ENCODE measurements at places on chromosomes 1 and 21.

DNA sequence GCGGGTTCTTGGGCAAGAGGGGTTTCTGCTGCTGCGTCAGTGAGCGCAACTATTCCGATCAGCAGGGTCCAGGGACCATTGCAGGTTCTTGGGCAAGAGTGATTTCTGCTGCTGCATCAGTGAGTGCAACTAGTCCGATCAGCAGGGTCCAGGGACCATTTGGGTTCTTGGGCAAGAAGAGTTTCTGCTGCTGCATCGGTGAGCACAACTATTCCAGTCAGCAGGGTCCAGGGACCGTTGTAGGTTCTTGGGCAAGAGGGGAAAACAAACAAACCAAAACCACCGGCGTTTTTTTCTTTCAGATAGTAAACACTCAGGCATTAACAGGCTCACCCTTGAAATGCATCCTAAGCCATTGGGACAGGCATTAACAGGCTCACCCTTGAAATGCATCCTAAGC is 32.6 kb downstream of the SPATA6 start:
- DNase-seq = no peak

GRCh38 chr1:160522622-160523345 is at the start of gene SLAMF6:
SLAMF6 (minus strand) TSS chr1:160523255; CDS start chr1:160523192, 63 bp downstream.
- DNase-seq = no peak

DNA sequence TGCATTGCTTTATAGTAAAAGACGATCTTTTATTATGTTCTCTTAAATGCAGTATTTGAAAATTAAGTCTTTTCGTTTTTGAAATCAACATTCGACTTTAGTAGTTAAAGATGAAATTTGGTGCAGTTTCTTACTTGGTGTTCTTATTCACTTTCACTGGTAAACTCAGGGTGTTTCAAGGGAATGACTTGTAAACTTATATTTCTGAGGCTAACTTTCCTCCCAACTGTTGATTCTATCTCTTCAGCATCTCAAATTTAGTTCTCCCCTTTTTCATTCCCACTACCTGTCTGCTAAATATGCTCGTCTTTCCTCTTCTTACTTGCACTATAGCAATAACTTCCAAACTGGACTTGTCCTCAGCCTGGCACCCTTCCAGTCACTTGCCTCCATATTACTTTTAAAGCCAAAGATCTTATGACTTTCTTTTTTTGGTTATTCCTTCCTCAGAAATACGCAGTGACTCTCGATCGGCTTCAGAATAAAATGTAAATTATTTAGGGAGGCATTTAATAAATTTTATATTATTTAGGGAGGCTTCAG is 988 bp downstream of the SLC35A3 start:
- no peak for DNase-seq

DNA sequence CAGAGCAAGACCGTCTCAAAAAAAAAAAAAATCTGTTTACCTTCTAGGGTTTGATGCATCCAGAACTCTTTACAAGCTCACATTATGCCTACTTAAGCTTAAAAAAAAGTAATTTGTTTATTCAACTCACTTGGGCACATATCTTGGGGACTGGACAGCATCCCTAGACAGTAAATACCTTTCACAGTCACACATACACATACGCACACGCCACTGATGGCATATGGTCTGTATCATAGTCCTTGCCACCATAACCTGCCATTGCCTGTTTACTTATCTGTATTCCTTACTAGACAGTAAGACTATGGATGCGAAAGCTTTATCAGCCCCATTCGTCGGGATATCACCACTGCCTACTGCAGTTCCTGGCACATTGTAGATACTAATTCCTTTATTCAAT is 446.3 kb upstream of the RGS18 start:
- no peak for DNase-seq

- no peak for DNase-seq
Observed at GRCh38 chr1:160032165-160032820, 503 bp upstream of the PIGM start.

DNA sequence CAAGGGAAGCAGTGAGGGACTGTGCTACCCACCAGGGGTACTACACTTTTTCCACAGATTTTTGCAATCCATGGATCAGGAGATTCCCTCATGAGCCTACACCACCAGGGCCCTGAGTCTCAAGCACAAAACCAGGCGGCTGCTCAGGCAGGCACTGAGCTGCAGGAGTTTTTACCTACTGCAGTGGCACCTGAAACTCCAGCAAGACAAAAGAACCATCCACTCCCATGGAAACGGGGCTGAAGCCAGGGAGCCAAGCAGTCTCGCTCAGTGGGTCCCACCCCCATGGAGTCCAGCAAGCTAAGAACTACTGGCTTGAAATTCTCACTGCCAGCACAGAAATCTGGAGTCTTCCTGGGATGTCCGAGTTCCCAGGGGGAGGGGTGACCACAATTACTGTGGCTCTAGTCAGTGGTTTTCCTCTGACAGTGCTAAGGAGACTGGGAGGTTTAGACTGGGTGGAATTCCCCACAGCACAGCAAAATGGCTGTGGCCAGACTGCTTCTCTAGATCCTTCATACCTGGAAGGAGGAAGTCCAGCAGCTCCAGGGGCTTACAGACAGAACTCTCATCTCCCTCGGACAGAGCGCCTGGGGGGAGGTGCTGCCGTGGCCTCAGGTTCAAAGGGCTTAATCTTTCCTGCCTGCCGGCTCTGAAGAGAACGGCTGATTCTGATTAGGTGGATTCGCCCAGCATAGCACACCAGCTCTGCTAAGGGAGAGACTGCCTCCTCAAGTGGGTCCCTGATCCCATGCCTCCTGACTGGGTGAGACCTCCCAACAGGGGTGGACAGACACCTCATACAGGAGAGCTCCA is 437.8 kb downstream of the LTN1 start:
- DNase-seq = no peak

GRCh38 chr1:156126630-156127534 is 12.4 kb downstream of the LMNA start:
- DNase-seq = no peak

GRCh38 chr1:222107267-222107666 is 365.4 kb upstream of the DUSP10 start:
- no peak for DNase-seq

- DNase-seq = no peak
Observed at GRCh38 chr1:17438318-17439249, 893 bp downstream of the RCC2 start.

GRCh38 chr1:9654051-9654833 is 2.7 kb downstream of the PIK3CD start:
- DNase-seq = no peak

GRCh38 chr1:227999056-227999930 is 7.5 kb upstream of the WNT3A start:
- no peak for DNase-seq

DNA sequence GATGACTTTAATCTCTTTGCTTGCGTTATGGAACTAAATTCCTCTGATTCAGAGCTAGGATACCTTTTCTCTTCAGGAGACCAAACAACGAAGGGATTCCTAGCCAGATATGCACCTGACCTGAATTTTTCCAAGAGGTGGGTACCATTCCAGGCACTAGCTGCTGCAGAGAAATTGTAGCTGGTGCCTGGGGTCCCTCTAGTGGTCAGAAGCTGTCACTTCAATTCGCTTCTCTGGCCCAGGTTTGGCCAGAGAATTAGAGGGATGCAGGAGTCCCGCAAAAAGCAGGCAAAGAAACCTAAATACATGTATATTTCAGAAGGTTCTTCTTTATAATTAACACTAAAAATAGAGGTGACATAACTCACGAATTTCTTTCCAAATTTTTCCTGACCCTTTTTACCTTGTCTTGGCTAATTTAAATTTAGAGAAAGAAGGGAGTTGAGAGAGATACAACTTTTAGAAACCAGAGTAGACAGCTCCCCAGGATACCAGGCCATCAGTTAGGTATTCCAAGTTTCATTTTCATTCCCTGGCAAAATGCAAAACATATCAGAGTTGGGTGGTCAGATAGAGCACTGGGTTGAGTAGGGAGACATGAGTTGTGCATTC is 9.6 kb downstream of the ACKR1 start:
- DNase-seq = no peak

- DNase-seq = no peak
Observed at GRCh38 chr21:42534421-42535378, 21.0 kb downstream of the SLC37A1 start.

DNA sequence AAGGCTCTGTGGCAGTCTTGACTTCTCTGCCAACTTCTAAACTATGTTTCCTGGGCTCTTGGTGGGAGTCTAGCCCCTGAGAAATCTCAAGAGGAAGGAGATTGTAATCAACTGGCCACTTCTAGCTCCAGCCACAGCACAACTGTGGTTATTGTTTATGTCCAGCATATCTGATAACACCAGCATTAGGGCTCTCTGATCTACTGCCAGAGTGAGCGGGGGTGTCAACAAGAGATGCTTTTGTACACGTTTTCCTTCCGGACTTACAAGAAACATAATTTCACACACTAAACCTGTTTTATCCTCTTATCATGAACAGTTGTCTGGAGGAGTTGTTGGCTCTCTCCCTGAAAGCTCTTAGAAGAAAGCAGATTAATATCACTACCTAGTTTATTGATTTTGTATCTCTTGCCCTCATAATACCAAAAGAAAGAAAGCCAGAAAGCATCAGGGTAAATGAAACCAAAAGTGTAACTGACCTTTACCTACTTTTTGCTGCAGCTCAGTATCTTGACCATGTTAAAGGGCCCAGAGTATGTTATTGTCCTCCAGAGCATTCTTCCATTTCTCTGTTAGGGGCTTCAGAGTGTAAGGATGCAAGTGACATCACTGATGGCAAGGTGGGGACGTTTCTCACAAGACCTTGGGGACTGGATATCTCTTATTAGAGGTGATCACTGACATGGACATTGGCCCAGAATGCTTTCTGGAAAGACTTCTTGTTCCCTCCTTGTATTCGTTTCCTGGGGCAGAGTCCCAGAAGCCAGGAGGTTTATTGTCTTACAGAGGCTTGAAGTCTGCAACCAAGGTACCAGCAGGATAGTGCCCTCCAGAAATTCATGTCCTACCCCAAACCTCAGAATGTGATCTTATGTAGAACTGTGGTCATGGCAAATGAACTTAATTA is 9.6 kb upstream of the SH2D1B start:
- DNase-seq = no peak

- no peak for DNase-seq
Observed at GRCh38 chr1:14113841-14114567, 414.0 kb downstream of the PRDM2 start.

GRCh38 chr1:53288790-53289429 is 39.0 kb downstream of the LRP8 start:
- no peak for DNase-seq

DNA sequence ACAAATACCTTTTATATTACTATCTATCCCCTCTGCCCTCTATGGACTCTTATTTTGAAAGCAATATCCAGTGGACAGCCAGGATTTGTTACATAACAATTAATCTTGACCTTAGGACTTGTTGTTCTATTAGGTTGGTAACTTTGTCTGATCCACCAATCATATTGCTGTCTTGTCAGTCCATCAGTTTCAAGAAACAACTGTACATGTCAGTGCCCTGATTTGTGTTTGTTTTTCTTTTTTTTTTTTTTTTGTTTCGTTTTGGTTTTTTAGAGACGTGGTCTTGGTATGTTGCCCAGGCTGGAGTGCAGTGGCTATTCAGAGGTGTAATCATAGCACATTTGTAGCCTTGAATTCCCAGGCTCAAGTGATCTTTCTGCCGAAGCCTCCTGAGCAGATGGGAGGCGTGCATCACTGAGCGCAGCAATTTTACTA is 1.5 kb upstream of the SCP2 start:
- no peak for DNase-seq

Measured in cortex of kidney (tissue), 1 donor.